ENCODE measurements at places on chromosomes 6 and 20. TPM values are rescaled to one million over a fixed set of nuclear protein-coding genes. Genes with fewer than 3 reads are reported as not detected.

FAM110A gene
- 21.9 TPM for polyA plus RNA-seq

TTPAL gene
- polyA plus RNA-seq: 11.3 TPM

TSPO2 gene
- 0.54 TPM for polyA plus RNA-seq

DNA sequence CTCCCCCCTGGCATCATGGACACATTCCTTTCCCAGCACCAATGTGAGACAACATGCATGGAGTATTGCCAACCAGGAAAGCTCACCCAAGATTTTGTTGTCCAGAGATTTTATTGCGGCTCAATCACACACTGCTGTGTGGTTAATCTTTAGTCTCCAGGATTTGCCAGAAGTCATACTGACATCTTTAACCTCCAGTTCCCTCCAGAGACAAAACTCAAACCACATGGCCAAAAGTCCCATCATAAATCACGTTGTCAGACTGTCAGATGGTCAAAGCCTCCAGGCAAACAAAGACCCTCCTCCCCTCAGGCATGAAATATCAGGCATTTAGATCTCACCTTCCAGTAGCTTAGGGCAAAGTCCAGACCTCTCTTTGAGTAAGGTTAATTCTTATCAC, 97.3 kb upstream of the OPRM1 start:
- DNase-seq: no peak

DNA sequence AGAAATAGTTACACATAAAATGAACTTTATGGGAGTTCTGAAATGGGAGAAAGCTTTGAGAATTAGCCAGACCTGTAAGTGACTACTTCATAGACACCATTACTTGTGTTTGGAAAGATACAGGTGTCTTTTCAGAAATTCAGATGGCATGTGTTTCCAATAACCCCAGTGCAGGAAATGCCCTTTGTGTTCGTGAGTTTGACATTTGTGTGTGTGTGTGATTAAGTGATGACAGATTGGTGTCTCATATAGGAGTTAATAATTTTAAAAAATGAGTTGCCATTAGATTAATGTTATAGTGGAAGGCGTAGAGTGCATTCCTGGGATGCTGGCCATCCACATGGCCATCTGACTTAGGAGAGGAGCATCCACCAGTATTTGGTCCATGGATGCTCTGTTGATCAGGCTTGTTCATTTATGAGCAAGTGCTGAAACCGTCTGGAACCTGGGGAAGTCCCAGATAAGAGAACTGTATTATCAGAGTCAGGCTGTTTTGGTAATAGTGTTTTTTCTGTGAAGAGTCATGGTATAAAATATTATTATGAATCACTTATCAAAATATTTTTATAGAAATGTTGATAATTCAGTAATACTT, 3.1 kb downstream of the STK4 start:
- DNase-seq: no peak

DNA sequence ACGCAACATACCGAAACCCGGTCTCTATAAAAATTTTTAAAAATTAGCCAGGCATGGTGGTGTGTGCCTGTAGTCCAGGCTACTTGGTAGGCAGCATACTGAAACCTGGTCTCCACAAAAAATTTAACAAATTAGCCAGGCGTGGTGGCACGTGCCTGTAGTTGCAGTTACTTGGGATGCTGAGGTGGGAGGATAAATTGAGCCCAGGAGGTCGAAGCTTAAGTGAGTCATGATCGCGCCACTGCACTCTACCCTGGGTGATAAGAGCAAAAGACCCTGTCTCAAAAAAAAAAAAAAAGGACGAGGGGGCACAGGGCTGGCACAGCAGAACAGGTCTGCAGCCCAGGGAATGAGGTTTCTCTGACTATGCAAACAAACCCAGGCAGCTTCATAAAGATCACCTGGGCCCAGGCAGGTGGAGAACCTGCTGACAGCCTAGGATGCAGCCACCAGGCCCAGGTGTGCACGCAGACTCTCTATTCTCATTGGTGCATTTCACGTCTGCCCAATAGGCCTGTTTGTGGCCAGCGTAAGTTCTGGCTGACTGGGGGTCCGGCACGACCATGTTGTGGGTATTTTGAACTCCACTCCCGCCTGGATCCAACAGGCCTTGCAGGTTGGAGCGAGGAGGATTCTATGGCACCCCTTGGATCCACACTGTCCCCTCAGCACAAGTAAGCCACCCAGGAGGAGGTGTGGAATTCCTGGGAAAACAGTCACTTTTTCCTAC, 204.5 kb downstream of the PREX1 start:
- no peak for DNase-seq
